ENCODE measurements at places on chromosomes 4 and X.

- no peak for DNase-seq
Measured at GRCh38 chrX:129720741-129721140, 18.0 kb upstream of the XPNPEP2 start.

DNA sequence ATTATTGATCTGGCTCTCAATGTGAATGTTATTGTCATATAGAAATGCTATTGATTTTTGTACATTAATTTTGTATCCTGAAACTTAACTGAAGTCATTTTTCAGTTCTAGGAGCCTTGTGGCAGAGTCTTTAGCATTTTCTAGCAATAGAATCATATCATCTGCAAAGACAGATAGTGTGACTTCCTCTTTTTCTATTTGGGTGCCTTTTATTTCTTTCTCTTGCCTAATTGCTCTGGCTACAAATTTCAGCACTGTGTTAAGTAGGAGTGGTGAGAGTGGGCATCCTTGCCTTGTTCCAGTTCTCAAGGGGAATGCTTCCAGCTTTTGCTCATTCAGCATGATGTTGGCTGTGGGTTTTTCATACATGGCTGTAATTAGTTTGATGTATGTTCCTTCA is 102.7 kb downstream of the SH3BGRL start:
- DNase-seq: no peak

DNA sequence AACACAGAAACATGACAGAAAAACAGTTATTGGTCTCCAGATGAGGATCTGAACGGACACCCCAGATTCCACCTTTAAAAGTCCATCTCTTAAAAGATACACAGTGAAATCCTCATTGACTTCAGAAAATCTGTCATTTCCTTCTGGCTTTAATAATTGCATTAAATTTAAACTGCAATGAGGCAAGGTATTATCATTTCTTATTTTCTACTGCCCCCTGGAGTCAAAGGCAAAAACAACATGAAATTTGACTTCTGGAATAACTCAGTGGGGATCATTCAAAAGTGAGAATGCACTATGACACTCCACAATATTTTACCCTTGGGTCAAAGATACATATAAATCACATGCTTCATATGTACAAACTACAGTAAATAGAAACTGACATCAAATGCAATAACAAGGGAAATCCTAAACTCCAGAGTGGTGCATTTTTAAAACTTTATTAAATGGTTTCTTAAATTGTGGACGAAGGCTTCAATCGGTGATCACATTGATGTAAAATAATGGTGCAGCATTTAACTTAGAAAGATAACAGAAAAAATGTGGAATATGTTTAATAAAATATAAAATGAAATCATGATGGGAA is 56.4 kb upstream of the SPANXN1 start:
- DNase-seq: no peak

GRCh38 chr4:184907810-184908209 is 82.0 kb upstream of the ACSL1 start:
- no peak for DNase-seq

DNA sequence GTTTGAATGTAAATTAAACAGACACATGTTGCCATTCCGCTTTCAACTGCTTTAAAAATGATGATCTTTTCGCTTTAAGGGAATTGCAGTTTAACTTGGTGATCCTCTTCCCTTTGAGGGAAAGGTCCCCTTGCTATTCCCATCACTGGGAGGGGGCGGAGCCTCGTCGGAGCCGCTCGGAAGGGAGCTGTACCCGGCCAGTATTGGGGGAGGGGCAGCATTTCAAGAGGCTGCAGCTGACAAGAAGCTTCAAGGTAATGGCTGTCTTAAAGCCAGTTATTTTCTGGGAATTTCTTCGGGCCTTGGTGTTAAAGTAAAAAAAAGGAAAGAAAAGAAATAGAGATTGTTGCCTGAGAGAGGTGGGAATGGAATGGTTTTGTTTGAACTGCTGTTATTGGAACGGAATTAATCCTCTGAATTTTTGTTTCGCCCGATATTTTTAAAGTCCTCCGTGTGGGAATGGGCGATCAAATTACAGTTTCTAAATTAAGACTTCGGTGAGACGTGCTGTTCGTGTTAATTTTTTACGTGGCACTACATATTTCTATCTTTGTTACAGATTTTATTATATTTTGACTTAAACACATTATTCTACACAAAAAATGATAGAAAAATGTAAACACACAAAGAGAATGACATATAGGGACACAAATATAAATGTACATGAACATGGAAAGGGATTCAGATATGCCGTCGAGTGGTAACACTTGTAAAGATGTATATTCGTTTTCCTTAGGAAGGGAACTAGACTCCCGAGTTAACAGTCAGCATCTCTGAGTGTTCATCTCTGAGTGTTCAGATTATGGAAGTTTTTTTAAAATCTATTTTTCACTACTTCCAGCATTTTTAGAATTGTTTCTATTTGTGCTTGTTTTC is 9.2 kb downstream of the PWWP3B start:
- peak; percentile 60 for DNase-seq

- no peak for DNase-seq
Measured at GRCh38 chrX:139930916-139931645, 1.8 kb downstream of the ATP11C start.

- peak; percentile 42 for DNase-seq
Measured at GRCh38 chr4:169774466-169775445, 17.0 kb upstream of the HPF1 start.

DNA sequence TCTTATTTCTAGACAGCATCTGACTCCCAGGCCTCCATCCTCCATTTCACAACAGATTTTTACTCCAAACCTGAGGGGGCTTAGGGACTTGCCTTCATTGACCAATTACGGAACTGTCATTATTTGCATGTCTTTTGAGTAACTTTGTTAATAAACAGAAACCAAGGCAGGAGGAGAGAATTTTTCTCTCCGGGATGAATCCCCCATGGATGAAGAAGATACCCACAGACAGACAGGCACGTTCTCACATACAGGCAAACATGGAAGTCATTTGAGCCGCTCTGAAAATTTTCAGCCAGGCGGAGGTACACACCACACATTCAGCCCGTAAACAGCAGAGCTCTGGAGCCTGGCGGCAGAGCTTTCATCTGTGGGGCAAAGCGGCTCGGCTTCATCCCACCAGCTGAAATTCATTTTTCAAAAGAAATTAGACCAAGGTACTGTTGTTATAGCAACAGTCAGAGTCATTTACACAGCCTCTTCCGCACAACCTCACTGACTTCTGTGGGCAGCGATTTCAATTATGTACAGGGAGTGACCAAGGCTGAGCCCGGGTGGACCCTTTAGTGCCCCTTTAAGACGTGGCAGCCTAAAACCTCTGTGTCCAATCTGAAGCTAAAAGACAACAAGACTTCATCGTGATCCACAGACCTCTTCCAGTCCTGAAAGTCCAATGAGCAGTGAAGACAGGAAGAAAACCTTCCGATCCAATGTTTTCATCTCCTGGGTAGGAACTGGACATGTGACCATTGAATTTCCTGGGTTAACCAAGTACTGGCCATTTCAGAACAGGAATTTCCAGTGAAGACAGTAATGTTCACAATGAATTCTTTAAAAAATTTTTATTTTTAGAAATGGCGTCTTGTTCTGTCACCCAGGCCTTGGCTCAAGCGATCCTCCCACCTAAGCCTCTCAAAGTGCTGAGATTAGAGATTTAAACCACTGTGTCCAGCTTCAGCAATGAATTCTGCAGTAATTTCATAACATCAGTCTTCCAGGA is 237.0 kb downstream of the MGST2 start:
- no peak for DNase-seq

- no peak for DNase-seq
Measured at GRCh38 chrX:110432906-110433215, 74.2 kb downstream of the RTL9 start.

DNA sequence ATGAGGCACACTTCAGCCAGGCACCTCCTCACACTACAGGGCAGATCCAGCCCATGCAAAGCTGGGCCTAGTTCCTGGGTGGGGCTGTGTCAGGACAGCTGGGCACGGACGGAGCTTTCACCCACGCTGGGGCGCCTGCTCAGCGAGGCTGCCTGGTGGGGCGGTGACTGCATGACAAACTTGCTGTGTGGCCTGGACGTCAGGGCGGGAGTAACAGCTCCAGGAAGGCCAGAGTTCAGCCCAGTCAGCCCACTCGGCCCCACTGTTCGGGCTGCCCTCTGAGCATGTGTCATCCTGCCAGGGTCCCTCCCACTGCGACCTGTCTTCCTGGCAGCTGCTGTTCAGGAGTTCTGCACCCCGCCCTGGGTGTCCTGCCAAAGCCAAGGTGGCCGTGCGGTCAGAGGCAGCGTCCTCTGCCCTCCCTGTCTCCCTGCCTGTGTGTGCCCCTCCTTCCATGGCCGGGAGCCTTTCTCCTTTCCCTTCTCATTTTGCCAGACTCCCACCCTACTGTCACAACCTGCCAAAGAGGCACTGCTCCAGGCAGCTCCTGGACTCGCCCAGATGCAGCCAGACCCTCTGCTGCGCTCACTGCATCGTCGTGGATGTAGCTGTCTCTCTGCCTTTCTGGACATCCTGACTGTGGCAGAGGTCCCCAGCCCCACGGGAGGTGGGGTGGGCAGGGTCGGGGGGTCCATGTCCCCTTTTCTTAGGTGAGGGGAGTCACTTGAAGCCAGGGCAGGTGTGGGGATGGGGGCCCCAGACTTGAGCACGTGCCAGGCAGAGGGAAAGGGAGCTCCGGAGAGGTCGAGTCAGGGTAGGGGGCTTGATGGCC is 33.0 kb upstream of the KIAA0232 start:
- DNase-seq: peak; percentile 49

DNA sequence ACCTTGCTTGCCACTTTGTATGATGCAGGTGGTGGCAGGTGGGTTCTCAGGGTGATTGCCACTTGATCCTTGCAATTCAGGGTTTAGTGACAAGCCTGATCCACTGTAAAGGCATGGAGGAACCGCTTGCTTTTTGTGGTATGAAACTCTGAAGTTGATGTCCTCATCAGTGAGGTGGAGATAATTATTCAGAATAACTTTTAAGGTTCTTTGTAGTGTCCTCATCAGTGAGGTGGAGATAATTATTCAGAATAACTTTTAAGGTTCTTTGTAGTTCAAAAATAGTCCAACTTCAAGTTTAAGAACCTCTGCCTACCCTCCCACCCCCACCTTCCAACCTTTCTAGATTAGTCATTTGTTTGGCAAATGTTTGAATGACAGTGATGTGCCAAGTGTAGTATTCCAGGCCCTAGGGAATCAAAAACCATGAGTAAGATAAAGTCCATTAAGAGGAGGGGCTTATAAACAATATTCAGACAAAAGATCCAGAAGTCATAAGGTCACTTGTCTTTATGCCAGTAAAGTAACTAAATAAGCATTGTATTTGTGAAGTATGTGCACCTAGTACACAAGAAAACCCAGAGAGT is 51.2 kb downstream of the DCUN1D4 start:
- no peak for DNase-seq

DNA sequence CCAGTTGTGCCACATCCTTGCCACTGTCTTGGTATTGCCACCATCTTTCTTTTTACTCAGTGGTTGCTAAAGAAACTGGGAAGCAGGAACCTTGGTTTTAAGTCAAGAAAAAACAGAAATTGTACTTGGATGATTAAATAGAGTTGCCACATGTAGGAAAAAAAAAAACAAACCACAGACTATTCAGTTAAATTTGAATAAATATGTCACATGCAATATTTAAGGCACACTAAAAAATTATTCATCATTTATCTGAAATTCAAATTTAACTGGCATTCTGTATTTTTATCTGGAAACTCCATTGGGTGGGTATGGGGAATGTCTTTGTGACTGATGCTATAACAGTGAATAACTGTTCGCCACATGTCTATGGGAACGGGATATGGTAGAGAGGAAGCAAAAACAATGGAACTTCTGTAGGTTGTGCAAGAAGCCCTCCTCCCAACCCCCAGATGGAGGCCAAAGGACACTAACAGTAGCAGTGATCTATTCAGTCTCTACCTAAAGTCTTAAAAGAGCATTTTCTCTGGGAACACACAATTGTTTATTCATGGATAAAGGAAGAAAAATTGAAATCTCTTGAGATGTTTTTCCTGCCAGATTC is 57.0 kb upstream of the PLAC8 start:
- no peak for DNase-seq

GRCh38 chrX:19629541-19629940 is 114.2 kb upstream of the MAP3K15 start:
- no peak for DNase-seq

DNA sequence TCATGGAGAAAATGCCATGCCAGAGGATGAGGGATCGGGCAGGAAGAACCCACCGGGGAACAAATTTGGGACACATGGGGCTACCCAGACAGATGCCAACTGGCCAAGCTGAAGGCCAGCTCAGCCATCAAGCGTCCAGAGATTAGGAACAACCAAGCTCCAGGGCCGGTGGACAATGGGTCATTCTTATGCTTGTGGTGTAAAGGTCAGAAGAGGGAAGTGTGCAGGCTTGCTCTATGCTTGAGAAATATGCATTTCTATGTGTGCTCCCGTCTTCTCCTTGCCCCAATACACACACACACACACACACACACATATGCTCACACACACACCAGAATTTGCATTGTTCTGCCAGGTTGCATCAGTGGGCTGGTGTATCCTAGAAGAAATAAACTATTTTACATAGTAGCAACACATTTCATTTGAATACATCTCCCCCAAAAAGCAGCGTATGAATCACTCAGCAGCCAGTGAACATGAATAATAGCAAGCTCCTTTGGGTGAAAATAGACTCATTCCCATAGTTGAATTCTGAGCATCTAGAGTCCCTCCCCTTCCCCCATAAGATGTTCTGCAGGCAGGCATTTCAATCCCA is 201.9 kb upstream of the PPARGC1A start:
- no peak for DNase-seq

DNA sequence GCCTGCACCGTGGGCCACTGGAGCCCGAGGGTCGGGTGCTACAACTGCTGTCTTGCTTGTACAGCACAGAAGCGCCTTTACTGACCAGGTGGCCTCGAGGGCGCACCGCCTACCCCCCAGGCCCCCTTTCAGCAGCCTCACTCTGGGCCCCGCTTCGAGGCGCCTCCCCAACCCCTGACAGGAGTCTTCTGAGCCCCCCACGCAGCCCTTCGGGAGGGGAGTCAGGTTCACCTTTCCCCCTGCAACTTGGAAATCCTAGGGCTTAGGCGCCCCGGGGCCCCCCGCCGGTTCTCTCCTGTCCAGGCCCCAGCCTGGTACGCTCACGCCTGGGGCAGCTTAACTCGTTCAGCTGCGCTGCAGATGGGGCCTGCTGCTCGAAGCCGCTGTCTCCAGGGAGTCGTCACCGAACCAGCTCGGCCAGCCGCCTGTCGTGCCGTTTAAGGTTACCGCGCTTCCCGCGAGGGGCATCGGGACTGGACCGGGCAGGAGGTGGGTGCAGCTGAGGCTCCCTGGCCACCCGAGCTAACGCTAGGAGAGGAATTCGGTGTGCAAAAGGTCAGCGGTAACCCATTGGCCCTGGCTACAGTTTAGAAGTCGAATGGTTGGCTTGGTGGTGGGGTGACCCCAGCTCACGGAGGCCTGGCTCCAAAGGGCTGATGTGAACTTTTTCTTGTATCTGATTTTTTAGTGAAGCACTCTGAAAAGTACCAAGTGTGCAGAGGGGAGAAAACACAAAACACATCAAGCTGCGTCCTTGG is 58.9 kb upstream of the BCOR start:
- no peak for DNase-seq

- DNase-seq: no peak
Measured at GRCh38 chrX:78831523-78831922, 84.0 kb downstream of the LPAR4 start.

DNA sequence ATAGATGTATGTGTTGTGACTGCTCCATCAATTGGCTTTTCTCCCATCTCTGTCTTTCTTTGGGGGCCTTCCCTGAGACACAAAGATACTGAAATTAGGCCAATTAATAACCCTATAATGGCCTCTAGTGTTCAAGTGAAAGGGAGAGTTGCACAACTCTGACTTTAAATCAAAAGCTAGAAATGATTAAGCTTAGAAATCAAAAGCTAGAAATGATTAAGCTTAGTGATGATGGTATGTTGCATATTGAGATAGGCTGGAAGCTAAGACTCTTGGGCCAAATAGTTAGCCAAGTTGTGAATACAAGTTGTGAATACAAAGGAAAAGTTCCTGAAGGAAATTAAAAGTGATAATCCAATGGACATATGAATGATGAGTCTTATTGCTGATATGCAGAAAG is 452.9 kb upstream of the AGA start:
- DNase-seq: no peak
